ENCODE measurements at places on chromosomes 6 and 20.

DNA sequence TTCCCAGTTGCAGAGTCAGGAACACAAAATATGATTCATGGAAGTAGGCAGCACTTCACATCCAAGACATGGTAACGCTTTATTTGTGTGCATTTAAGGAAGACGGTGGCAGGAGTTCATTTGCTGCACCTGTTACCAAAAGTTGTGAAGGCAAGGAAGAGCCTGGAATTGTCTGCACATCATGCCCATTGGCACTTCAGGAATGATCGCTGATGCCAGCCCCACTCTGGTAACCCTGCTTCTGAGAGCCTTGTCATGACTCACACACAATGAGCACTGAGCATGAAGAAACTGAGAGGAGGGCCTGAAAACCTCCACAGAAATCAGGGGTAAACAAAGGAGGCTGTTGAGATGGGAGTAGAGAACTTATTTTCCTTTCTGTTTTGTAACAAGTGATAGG is 181.1 kb downstream of the RPS12 start:
- DNase-seq: no peak

- DNase-seq: no peak
Observed at GRCh38 chr6:170162775-170163404, 128.0 kb downstream of the DLL1 start.

GRCh38 chr6:127267646-127268625 is 1.3 kb downstream of the RNF146 start:
- peak; percentile 9 for DNase-seq

- no peak for DNase-seq
Observed at GRCh38 chr6:135311446-135312200, 130.5 kb downstream of the MYB start.

- DNase-seq: no peak
Observed at GRCh38 chr6:115901896-115902295, 158.8 kb downstream of the FRK start.

GRCh38 chr6:14258695-14259593 is 141.4 kb downstream of the CD83 start:
- DNase-seq: no peak

GRCh38 chr20:39222101-39222500 is 260.0 kb downstream of the DHX35 start:
- DNase-seq: no peak

GRCh38 chr6:129662406-129662766 is 47.6 kb downstream of the ARHGAP18 start:
- DNase-seq: no peak

DNA sequence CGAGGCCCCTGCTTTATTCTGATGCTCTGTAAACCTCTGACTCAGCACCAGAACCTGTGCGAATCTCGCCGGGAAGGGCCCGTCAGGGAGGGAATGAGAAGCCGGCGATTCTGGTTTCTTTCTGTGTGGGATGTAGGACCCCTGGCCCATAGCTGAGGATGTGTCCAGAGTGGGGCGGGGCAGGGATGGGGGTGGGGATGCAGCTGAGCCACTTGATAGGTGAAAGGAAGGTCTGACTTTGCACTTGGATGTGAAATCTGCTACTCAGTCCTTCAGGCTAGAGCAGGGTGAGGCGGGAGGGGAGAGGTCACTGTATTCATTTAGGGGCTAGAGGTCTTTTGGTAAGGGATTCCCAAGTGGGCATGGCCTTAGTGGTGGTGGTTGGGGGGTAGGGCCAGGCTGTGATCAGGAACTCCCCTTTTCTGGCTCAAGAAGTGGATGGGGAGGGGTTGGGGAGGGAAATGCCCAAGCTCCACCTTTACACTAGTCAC is 2.3 kb downstream of the TOX2 start:
- no peak for DNase-seq

DNA sequence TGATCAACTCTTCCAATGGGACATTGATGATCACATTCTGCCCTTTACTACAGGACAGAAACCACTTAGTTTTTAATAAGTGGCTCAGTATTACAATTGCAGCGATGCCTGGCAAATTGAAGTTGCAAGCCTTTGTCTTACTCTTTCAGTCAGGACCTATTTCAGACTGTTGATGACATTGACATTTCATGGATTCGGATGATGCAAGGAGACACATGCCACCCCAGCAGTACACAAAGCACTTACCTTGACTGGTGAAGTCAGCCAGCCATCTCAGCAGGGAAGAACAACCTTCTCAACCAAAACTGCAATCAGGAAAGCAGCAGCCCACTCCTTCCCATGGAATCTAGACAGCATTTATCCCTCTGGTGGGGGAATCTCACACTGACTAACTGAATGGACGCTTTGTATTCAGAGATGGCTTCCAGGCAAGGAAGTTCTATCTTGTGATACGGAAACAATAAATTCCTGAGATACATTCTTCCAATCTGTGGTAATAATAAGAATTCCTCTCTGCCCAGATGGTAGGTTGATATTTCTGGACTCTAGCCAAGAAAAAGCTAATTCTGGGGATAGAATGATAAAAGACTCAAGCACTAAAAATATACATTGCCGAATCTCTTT is 24.8 kb downstream of the NFYA start:
- no peak for DNase-seq

DNA sequence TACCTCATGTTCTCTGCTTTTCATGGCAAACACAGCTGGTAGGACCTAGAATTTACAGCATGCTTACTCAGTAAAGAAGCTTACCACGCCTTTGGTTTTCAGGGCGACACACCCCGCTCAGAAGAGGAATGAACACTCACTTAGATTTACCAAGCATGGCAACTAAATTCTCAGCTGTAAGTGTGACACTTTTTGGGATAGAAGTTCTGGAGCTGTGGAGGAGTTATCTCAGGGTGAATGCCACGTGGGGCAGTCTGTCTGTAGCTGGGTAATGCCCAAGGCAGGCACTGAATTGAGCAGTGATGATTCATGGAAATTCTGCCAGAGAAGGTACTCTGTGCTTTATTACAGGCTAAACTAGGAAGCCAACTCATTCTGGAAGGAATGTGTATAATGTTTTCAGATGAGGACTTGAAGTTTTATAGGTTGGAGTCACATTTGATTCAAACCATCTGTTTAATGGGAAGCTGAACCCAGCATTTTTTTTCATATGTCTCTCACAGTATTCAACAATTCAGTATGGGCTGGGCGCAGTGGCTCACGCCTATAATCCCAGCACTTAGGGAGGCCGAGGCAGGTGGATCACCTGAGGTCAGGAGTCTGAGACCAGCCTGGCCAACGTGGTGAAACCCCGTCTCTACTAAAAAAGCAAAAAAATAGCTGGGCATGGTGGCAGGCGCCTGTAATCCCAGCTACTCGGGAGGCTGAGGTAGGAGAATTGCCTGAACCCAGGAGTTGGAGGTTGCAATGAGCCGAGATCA is 3.5 kb upstream of the PRIM2 start:
- DNase-seq: peak; percentile 84

GRCh38 chr6:169895000-169895759 is 143.8 kb downstream of the ERMARD start:
- no peak for DNase-seq

- no peak for DNase-seq
Observed at GRCh38 chr20:61396262-61396848, 144.3 kb downstream of the CDH4 start.

DNA sequence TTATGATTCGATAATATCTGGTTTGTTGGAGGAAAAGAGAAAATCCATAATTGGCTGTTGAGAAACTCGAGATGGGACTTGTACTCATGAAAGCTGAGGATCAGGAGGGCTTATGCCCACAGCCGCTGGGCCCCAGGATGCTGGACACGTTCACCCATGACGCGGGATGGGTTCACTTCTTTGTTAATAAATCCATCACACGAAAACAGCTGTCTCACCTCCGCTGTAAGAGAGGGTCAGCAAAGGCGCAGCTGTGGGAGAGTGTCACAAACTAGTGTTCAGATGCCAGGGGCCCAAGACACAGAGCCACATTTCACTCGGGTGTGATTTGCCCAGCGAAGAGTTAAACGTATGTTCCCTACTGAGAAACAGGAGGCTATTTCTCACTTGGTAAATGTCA is 315.1 kb downstream of the THBS2 start:
- DNase-seq: no peak

GRCh38 chr6:37182736-37183590 is 13.0 kb downstream of the PIM1 start:
- no peak for DNase-seq

GRCh38 chr20:51985013-51985415 is 182.7 kb upstream of the SALL4 start:
- peak; percentile 90 for DNase-seq
